Thoracic aorta (tissue), 2 donors: ENCODE measurements at places on chromosomes 2 and 18. TPM values are rescaled to one million over a fixed set of nuclear protein-coding genes. Genes with fewer than 3 reads are reported as not detected.

DNA sequence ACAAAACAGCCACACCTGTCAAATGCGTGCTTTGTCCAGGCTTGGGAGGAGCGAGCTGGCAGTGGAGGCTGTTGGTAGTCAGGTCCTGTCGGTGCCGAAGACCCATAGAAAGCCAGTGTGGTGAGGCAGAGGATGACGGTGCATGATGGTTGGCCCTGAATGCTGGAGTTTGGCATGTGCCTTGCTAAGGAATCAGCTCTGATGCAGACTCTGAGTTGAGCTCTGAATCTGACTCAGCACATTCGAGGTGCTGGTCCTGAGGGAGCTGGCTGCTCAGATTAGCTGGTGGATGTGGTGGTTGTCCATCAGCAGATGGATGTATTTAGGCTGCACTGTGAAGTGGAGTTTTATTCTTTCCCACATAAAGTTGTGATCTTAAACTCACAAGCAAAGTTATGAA, 111.3 kb downstream of the ARHGEF4 start:
- DNase-seq, result no peak
- H3K27me3 ChIP-seq, result no peaks in the 10 kb centered on the region
- no peaks in the 10 kb centered on the region for H3K36me3 ChIP-seq

DNA sequence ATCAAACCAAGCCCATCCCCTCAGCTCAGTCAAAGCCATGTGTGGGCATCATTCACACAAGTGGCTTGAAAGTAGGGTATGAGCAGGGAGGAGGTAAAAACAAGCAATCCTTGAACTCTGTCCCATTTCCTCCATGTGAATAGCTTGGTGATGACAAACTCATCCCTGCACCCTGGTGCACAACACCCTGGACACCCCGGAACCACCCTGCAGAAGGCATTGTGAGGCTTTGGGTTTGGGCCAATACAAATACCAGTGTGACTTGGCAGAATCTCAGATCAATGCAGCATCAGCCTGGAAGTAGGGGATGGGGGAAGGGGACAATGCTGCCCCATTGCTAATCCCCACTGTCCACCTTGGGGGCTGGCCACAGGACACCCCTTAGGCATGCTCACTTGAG, 28.6 kb downstream of the TGFA start:
- H3K27me3 ChIP-seq, result no peaks in the 10 kb centered on the region
- DNase-seq, result no peak
- H3K4me3 ChIP-seq, result no peak overlapping the region
- H3K4me1 ChIP-seq, result peaks cover 12% of the 10 kb centered on the region

IL1F10 gene
- not detected for total RNA-seq

SNED1 gene
- total RNA-seq, result 206 TPM

GRCh38 chr2:110877031-110877827, 144.9 kb downstream of the ACOXL start:
- no peaks in the 10 kb centered on the region for H3K27me3 ChIP-seq
- no peaks in the 10 kb centered on the region for H3K4me1 ChIP-seq
- H3K27ac ChIP-seq, result no peak overlapping the region
- H3K4me3 ChIP-seq, result no peak overlapping the region

GRCh38 chr18:31373641-31374040, 2.9 kb upstream of the DSG4 start:
- H3K4me1 ChIP-seq, result no peaks in the 10 kb centered on the region
- no peak for DNase-seq
- H3K27me3 ChIP-seq, result no peaks in the 10 kb centered on the region
- H3K4me3 ChIP-seq, result no peak overlapping the region

NDC80 gene
- not detected for total RNA-seq

VAMP5 gene
- 42.8 TPM for total RNA-seq

TMEM247 gene
- not detected for total RNA-seq

DNA sequence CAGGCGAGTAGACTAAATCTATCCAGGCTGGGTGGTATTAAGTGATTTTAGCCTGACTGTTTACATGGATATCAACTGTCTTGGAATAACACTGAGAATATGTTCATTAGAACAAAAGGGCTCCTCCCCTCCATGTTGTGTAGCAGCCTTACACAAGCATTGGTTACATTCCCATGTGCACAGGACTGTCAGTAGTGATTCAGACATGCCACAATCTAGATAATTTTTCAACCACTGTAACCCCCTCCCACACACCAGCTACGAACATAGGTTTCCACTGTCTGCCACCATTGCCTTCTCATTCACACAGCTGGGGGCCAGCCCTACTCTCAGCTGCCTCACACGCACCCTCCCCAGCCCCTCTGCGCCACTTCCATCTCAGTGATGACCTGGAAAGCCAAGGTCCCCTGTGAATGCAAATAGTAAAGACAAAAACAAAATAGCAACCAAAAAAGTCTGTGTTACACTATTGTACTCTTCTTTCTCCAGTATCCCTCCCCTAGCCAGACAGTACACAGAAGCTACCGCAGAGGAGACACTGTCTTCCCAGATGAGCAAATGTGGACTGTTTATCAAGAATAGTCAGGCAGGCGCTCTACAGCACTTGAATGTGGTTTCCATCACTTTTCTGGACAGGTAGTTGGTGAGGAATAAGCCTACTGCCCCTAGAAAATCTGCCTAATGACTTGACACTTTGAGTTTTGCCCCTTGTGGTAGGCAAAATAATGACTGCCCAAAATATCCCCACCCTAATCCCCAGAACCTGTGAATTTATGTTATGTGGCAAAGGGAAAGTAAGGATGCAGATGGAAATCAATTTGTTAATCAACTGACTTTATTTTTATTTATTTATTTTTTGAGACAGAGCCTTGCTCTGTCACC, 27.9 kb upstream of the TYMS start:
- no peaks in the 10 kb centered on the region for H3K4me1 ChIP-seq
- H3K36me3 ChIP-seq, result no peaks in the 10 kb centered on the region
- DNase-seq, result no peak

DNA sequence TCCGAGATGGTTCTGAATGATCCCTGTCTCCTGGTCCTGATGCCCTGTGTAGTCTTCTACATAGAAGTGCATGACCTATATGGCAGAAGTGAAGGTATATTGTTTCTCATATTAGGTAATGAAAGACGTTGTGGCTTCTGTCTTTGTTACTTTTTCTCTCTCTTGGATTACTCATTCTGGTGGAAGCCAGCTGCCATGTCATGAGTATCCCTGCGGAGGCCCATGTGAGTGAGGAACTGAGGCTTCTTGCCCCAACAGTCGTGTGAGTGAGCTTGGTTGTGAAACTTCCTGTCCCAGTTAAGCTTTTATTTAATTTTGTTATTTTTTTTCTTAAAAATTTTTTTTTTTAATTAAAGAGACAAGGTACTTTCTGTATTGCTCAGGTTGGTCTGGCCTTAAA, 134.7 kb downstream of the UBR3 start:
- DNase-seq, result no peak
- no peaks in the 10 kb centered on the region for H3K4me1 ChIP-seq
- H3K4me3 ChIP-seq, result no peak overlapping the region
- no peak overlapping the region for H3K27ac ChIP-seq
- peaks cover 15% of the 10 kb centered on the region for H3K36me3 ChIP-seq

- H3K27me3 ChIP-seq, result no peaks in the 10 kb centered on the region
- peaks cover 46% of the 10 kb centered on the region for H3K36me3 ChIP-seq
- peaks cover 5% of the 10 kb centered on the region for H3K4me1 ChIP-seq
- DNase-seq, result no peak
Observed at GRCh38 chr2:74373221-74373676, 6.9 kb downstream of the DCTN1 start.

DNA sequence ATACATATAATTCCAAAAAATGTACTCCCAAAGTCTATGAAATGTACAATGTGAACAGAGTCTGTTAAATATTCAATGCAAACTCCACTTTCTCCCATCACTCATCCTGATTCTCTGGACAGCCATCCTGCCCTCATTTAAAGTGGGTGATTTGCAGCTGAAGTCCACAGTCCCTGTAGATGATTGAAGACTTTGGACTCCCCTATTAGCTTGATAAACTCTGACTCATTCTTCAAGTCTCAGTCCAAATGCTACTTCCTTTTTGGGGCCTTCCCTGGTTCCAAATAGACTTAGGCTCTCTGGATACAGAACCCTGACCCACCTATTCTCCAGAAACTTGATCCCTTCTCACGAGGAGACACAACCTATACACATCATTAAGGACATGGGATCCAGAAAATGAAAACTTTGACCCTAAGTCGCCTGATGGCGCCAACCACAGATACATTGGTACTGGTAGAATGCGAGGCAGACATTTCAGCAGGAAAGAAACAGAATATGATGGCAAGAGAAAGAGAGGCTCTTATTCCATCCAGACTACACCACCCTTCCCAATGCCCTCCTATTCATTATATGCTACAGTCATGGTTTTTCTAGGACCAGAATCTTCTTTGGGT, 122.7 kb downstream of the VIT start:
- H3K27me3 ChIP-seq, result no peaks in the 10 kb centered on the region
- no peak overlapping the region for H3K4me3 ChIP-seq
- no peaks in the 10 kb centered on the region for H3K36me3 ChIP-seq
- H3K4me1 ChIP-seq, result peaks cover 16% of the 10 kb centered on the region
- no peak overlapping the region for H3K27ac ChIP-seq
- no peak for DNase-seq

DNA sequence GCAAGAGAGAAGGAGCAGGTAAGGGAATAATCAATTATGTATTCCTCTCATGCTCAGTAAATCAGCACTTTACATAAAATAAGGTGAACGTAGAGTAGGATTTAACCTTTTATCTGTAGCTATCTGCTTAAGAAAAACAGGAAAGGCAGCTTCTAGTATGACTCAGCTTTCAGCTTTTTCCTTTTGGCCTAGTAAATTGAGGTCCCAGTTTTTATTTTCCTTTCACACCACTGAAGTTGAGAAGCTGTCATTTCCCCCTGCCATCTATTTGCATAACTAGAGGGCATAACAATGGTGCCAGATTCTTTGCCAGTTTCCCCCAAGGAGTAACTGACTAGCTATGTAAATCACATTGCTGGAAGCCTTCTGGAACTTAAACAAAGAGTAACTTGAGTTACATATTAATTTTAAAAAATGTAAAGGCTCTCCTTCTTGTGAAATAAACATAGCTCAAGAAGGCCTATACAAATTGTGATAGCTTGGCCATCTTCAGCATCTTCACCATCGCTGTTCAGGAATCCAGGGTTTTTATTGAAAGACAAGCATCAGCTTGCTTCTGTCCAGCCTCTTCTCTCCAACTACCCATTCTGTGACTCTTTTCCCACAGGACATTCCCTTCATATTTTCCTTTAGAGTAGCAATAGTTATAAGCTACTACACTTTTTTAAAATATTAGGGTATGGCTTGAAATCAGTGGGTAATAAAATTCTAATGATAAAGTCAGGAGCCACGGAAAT, 97.0 kb downstream of the KYNU start:
- H3K27ac ChIP-seq, result no peak overlapping the region
- no peak overlapping the region for H3K4me3 ChIP-seq
- DNase-seq, result no peak
- H3K4me1 ChIP-seq, result no peaks in the 10 kb centered on the region

AQP12A gene
- not detected for total RNA-seq
